ENCODE measurements at places on chromosomes 6 and 20.

DNA sequence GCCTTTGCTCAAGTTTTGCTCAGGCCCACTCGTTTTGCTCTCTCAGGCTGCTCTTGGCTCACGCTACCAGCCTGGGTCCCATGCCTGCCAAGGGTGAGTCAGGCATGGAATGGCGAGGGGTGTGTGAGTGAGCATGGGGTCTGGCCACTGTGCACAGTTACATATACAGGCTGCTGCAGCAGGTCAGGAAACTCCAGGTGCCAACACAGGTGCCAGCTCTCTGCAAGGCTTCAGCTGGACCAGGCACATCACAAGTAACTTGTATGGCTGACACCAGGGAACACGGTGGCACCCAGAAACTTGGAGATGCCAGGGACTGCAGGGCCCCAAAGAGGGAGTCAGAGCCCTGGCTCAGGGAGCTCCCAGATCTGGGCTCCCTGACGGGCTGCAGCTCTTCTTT is 146.8 kb downstream of the BTBD3 start:
- DNase-seq: no peak

GRCh38 chr20:10179574-10180298 is 38.9 kb upstream of the SNAP25 start:
- DNase-seq: no peak

GRCh38 chr6:122147291-122147690 is 252.2 kb upstream of the HSF2 start:
- DNase-seq: no peak

DNA sequence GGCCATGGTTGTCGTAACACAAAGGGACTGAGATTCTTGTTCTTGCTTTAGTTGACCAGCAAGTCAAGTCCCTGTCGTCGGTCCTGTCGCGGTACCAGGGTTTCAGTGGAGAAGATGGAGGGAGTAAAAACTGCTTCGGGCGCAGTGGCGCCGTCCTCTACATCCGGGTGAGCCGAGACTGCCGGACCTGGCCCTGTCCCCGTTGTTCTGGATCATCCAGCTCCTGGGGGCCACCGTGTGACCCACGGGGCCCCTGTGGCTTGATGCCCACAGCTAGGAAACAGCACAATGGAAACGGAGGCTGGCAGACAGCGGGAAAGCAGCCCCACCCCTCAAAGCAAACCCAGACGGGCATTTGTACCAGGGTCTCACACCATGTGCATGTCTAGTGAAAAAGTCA is 15.0 kb downstream of the MTG2 start:
- DNase-seq: no peak

GRCh38 chr20:18103497-18103896 is 34.2 kb upstream of the KAT14 start:
- DNase-seq: no peak

- DNase-seq: no peak
Measured at GRCh38 chr6:166045173-166045859, 122.3 kb downstream of the TBXT start.

DNA sequence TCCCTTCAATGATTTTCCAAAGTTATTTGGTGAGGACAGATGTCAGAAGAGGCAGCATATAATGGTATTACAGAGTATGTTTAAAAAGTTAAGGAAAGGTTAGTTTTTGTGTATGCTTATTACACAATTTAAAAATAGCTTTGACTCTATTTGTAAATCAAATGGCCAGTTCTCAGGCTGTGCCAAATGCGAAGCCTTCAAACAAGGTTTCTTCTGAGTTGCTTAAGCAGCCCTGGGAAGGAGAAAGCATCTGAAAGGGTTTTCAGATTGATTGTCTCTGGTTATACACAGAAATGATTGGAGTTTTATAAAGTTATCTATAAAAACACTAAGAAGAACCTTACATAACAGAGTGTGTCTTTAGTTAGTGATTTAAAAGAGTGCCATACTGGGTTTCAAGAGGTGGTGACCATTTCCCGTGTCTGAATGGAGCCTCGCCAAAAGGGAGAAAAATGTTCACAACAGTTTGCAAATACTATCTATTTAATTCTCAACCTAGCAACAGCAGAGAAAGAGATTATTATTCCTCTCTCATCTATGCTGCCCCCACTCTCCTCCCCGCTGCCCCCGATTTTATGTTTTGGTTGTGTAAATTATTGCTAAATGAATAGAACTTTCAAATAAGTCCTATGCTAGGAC is 16.7 kb downstream of the CD109 start:
- no peak for DNase-seq

- no peak for DNase-seq
Measured at GRCh38 chr6:148887181-148887580, 140.4 kb downstream of the UST start.

GRCh38 chr6:108364470-108364869 is 69.6 kb downstream of the AFG1L start:
- no peak for DNase-seq

DNA sequence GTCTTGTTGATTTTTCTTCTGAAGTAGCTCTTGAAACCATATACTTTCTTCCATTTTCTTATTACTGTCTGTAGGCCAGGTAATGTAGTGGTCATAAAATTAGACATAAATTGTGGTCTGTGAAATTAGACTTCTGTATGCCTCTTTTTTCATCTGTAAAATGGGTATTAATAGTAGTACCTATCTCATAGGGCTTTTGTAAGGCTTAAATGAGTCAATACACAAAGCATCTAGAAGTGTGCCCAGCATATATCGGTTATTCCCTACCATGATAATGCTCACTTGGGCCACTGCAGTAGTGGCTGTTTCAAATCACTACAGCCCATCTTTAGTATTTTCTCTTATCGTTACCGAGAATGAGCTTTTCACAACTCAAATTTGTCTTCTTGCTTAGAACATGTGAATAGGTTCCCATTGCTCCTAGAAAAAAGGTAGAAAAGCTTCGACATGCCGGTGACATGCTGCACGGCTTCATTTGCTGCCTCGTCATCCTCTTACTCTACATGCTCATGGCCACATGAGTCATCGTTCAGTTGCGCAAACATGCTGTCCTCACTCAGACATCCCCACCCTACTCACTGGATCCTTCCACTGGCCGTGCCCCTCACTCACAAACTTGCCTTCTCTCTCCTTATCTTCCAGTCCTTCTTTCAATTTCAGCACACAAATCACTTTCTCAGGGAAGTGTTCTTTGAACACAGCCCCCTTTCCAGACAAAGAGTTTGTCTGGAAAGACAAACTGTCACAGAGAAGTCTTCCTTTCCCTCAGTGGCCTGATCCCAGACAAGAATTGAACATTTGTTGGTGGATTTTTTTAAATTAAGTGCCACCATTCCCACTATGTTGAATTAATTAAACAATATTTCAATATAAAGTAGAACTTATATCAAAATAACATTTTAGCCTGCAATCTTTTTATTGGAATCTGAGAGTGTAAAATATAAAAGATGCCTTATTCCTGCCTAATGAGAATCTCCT is 32.2 kb upstream of the ERVFRD-1 start:
- DNase-seq: peak; percentile 47

- no peak for DNase-seq
Measured at GRCh38 chr20:46324960-46325703, 16.8 kb upstream of the CDH22 start.

GRCh38 chr20:17614176-17614811 is 44.4 kb downstream of the DSTN start:
- DNase-seq: peak; percentile 85

DNA sequence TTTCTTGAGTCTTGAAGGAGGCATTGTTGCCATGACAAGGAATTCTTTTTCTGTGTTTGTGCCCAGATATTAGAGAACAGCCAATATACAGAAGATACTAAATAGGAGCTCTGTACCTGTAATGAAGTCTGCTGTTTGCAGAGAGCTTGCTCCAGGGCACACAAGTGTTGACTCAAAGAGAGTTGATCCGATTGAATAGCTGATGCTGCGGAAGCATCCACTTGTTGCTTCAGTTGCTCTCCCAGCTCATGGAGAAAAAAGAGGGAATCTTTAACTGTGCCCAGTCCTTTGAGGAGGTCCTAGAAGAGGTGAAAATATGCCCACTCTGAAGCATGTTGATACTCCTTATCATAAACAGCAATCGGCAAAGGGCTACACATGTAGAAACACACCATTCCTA is 411.4 kb downstream of the ESR1 start:
- no peak for DNase-seq
